ENCODE measurements at places on chromosomes 3 and 15.

DNA sequence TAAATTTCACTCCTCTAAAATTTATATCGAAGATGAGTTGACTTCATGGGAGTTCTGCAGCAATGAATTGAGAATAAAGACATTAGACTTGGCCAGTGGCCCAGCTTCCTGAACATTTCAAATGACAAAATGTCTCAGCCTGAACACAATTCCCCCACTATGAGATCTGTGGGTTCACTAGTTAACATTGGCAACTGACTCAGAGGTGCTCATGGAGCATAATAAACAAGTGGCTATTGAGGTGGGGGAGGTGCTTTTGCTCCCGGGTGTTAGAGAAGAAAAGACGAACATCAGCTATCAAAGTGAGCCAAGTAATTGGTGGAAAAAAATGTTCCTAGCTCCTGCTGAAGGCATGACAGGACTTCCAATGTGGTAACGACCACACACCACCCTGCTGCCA, 6.3 kb downstream of the ATP13A4 start:
- DNase-seq, result no peak

DNA sequence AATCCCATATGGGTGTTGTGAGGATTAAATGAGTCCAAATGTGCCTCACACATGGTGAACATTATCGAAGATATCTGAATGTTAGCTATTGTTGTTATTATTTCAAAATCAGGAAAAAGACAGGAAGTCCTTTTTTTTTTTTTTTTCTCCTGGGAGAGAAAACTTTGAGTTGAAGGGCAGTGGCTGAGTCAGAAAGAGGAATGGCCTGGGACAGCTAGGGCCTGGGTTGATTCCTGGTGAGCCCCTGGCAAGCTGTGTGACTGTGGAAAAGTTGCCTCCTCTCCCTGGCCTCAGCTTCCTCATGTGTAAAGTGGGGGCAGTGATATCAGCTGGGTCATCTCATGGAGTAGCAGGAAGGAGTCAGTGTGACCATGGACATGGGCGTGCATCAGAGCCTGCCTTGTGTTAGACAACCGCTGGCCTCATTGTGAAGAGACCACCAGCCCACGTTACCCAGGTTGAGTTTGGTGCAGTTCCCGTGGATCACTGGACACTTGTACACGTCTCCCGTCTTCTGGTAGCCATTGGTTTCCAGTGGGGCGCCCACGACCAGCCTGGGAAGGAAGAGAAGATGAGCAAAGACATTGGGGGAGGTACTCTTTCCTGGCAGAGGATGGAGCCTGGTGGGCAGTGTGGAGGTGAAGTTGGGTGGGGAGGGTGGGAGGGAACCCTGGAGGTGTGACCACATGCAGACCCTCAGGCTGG, 63.1 kb downstream of the ITGA11 start:
- no peak for DNase-seq

DNA sequence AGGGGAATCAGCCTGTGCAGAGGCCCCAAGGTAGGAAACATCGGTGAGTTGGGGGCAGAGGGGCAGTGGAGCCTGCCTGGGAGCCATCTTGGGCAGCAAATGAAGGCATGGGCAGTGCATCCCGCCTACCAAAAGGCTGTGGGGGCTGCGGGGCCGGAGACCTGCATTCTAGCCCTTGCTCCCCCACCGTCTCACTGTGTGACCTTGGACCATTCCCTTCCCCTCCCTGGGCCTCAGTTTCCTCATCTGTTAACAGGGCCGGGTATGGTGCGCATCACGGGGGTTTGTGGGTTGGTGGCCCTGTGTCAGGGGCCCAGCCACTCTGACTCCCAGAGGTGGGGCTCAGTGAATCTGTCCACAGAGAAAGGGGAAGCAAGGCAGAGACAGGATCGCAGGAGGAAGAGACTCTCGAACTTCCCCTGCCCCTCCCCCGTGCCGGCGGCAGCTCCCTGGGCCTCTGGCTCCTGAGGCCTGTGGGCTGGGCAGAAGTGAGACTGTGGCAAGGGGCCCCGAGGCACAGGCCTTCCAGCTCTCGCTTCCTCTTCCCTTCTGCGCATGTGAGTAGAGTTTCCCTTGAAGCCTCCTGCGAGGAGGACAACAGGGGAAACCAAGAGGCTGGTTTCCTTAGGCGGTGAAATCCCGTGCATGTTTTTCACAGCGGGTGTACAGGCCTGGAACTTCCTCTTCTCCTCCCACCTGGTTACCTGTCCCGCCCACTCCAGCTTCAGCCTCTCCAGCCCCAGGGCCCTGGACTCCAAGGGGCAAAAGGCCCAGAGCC, 42.9 kb downstream of the IDH2 start:
- DNase-seq, result peak; percentile 93

DNA sequence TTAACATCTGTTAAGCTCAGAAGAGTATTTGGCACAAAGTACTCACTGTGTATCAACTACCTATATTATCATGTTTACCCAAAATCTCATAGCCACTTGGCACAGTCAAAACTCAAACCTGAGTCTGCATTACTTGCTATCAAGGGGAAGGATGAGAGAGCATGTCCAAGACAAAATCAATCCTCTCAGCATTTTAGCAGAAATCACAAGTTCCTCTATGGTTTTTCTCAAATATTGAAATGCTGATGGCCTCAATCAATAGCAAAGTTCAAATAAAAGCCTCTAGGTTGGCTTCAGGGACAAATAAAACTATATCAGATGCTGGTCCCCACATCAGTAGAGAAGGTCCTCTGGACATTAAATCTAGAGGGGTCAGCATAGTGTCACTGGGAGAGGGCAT, 14.3 kb downstream of the TBC1D2B start:
- no peak for DNase-seq

DNA sequence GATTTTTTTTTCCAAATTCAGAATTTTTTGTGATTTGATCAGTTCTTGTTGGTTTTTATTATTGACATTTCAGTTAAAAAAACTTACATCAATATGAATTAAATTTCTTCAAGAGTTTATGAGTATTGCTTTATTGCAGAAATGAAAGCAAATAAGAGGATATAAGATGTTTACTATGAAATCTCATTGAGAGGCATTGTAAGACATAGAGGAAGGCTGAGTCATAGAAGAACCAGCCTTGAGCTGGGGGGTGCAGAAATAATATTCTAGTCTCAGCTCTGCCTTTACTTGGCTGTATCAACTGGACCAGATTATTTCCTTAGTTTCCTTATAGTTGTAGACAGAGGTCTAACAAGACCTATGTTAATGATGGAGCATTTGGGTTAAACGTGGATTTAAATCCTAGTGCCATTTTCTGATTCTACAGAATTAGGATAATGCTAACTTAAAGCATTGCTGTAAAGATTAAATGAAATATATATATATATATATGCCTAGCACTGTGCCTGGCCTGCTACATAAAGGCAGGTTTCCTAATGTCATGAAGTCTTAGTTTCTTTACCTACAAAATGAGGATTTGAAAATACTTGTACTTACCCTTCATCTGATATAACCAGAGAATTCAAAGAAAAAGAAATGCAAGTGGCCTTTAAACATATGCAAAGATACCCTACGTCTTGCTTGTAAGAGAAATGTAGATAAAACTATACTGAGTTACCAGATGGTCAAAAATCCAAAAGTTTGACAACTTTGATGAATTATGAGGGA, 7.3 kb downstream of the FAM98B start:
- no peak for DNase-seq

DNA sequence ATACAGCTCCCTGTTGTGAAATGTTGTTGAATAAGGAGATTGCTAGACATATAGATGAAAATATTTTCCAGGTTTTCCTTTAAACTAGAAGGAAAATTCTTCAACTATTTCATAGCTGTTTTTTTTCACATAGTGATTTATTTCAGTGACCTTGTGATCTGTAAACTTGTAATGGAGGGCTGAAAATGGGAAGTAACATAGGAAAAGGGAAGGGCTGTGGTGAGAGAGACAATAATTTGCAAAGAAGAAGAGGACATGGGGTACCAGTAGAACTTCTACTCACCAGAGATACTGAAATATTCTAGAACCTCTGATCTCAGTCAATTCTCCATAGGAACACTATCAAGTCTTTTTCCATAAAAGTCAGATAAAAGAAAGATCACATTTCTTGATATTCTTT, 60.4 kb downstream of the PLS1 start:
- no peak for DNase-seq

DNA sequence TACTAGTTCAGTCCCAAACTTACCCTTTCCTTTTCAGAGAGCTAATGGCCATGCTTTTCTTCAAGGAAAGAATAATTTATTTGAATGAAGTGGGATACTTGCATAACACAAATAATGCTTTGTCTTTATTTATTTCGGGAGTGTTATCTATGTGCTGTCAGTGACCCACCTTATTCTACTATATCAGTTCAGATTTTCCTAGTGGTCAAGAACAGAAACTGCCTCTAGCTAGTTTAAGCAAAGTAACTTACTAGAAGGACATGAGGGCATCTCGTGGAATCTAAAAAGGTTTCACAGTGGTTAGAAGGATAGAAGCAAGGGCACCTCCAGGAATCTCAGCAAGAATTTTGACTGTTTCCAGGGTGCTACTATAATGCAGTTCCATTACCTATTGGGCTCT, 3.8 kb upstream of the TIMMDC1 start:
- no peak for DNase-seq

GRCh38 chr3:138768125-138768524, 66.6 kb downstream of the PIK3CB start:
- DNase-seq, result no peak

DNA sequence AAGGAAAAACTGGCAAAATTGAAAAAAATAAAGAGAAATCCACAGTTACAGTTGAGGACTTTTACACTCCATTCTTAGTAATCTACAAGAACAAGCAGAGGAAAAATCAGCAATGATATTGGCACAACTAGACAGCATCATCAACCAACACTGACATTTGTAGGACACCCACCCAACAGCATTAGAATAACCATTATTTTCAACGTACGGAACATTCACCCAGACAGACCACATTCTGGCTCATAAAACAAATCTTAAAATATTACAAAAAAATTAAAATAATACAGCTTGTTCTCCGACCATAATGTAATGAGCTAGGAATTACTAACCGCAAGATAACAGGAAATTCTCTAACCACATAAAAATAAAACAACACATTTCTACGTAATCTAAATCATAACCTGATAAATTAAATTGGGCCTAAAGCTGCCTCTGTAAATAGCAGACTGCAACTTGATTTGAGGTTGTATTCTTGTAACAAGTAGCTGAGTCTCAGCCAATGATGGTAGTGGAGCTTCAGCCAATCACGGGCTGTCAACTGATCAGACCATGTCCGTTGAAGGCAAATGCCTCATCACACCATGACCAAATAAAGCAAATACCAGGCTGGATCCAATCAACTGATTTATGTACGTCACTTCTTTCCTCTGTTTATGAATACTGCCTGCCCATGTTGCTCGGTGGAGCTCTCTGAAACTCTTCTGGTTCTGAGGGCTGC, 9.2 kb downstream of the PLSCR4 start:
- no peak for DNase-seq

DNA sequence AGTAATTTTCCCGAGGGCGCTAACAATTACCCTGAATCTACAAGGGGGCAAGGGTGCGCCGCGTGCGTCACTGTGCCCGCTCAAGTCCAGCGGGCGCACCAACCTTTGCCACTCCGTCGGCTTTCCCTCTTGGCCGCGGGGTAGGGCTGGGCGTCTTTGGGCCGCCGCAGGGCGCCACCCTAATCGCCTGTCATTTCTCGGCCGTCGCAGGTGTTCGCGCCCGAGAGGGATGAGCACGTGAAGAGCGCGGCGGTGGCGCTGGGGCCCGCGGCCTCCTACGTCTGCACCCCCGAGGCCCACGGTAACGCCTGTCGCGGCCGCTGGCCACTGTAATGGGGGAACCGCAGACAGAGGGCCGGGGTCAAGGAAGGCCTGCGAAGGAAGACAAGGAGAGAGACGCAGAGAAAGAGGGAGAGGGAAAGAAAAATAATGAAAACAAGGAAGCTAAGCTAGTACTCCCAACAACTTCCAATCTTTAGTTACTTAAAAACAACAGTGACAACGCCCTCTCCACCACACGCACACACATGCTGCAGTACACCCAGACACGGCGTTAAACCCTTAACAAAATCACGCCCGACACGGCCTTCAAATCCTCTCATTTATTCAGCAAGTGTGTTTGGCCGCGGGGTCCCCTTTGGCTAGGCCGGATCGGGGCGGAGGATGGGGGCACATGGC, 3.8 kb downstream of the SKOR1 start:
- peak; percentile 72 for DNase-seq

DNA sequence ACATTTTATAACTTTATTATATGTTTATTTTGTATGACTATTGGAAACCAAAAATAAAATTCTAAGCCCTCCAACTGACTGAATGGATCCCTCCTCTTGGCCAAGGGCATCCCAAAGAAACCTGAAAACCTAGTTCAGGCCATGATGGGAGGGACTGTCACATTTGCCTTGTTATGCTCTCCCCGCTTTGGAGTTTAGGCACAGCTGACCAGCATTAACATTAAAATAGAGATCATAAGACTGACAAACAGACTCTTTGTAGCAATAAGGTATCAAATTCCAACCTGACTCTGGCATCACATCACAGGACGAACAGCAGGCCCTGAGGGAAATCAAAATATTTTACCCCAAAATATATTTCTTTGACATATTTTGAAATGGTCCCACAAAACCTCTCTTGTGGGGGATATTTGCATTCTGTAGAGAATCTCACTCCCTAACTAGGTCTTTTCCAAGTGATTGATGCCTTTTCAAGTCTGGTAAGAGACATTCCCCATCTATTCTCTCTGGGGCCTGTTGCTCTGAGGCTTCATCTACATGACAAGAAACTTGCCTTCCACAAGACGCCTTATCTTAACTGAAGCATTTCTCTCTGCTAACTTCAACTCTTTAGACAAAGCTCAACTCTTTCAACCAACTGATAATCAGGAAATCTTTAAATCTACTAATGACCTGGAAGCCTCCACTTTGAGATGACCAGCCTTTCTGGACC, 81.8 kb upstream of the PRR23E start:
- DNase-seq, result no peak
